ENCODE measurements at places on chromosomes 12 and 14.
A peak's percentile ranks its signal among the peaks of the same experiment; 100 is the strongest.

GRCh38 chr14:102940729-102941362, 18.4 kb downstream of the AMN start:
- DNase-seq, result no peak

- no peak for DNase-seq
Observed at GRCh38 chr12:40752011-40752410, 59.8 kb downstream of the CNTN1 start.

GRCh38 chr14:95106971-95107370, 50.4 kb downstream of the DICER1 start:
- no peak for DNase-seq

DNA sequence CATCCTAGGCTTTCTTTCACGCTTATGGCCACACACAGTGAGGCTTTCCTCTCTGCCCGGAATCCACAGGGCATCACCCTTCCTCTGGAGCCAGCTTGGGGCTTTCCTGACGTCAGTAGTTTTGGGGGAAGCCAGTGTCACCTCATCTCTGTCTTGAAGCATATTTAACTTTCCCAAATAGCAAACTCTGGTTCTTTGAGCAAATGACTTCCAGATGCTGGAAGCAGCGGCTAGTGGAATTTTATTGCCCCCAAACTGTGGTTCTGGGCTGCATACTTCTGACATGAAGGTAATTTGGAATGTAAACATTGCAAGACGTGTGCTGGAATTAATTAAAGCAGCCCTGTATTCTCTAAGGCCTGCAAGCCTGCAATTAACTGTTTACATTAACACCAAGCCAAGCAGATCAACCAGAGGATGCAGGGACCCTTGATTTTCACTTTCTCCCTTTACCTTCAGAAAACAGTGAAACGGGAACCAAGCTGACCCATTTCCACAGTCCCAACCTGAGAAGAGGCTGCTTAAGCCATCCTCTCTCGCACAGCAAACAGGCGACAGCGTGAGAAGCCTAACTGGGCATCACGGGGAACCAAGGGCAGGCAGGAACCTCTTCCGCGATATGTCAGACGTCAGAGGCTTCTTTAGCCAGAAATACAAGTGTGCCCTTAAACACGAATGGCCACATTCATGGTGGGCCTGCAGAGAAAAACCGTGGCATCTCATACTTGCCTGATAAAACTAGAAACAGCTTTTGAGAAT, 258.4 kb downstream of the CACNA1C start:
- no peak for DNase-seq

- DNase-seq, result no peak
Observed at GRCh38 chr12:93174048-93174447, 203.7 kb upstream of the NUDT4 start.

DNA sequence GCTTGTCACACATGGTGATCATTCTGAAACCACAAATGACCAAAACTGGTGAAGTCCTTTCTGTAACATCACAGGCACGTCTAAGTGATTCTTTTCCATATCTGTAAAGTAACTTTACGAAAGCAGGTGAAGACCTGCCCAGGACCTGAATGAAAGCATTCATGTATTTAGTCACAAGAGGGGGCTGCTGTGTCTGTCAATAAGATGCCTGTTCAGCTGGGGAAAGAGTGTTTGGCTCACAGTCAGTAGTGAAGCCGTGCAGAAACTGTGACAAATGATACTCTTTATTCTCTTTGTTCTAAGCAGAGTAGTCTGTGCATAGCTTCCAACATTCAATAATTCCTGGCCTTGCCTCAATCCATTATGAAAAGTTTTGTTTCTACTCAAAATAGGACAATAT, 373.5 kb upstream of the OR4E1 start:
- peak; percentile 3 for DNase-seq

- no peak for DNase-seq
Observed at GRCh38 chr12:32005496-32006125, 46.4 kb downstream of the RESF1 start.

DNA sequence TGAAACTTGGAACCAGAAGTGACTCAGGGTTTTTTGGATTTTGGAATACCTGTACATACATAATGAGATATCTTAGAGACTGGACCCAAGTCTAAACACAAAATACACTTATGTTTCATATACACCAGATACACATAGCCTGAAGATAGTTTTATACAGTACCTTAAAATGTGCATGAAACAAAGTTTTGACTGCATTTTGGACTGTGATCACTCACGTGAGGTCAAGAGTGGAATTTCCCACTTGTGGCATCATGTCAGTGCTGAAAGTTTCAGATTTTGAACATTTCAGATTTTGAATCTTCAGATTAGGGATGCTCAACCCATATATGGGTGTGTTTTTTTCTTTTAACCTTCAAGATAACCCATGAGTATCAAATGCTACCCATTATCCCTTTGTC, 6.6 kb downstream of the SBNO1 start:
- DNase-seq, result no peak

DNA sequence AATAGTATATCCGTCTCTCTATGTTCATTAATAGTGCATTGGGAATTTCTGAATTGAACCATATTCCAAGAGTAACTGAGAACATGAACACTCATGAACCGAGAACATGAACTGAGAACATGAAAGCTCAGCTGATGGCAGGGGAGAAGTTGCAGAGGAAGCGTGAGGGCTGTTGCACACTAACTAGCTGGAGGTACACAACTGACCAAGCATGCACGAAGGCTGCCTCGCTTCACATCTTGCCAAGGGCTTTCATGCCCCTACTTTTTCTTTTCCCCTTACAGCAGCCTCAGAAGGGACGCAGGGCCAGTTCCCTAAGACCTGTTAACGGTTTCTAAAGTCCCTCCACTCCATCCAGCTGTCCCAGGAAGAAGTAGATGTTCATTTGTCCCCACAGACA, 4.3 kb downstream of the RNASE1 start:
- no peak for DNase-seq

DNA sequence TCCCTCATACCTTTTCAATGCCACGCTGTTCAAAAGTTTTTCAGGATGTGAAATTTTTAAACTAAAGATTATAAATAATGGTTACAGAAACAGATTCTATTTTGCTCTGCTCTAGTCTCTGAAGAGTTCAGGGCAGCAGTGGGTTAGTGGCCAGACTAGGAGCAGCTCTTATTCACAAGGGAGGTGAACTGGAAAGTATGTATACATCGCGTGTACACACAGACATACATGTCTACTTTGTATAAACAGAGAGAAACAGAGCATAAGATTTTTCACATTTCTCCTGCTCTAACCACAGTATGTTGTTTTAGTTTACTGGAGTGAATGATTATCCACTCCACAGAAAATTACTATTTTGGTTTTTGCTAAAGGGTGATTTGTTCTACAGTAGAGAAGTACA, 74.4 kb upstream of the CRY1 start:
- DNase-seq, result no peak

DNA sequence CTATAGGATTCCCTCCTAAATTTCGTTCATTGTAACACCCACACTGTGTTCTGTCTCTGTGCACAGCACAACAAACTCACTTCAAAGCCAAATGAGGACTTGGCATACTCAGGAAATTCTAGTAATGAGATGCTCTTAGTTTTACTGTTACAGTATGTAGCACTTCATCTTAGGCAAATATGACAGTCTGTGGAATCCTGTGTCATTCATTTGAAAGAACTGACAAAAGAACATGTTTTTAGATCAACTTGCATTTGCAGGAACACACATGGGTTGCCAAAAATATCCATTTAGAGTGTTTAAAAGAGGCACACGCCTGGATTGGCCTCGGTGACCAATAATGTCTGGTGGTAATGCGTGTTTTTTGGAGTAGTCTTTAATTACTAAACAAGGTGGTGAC, 56.5 kb downstream of the PDE3A start:
- DNase-seq, result no peak

DNA sequence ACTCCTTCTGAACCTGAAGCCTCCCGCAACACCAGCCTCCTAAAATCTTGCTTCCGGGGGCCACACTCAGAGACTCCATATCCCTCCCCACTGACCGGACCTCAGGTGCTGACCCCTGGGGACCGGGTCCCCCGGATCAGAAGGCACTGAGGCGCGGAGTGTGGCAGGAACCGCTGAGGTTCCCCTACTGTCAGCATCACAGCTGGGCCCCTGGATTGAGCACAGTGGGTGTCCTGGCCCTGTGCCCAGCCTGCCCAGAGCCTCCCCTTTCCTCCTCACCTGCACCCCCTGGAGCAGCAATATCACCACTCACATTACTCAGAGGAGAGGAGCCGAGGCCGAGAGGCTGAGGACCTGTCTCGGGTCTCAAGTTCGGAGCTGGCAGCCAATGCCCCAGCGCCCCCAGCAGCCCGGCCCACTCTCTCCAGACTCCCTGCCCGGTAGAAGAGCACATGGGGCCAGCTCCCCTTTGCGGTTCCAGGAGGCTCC, 101.2 kb upstream of the EIF5 start:
- DNase-seq, result no peak

Data from T-helper 2 cell (primary cell).